ENCODE measurements at places on chromosomes 6 and 20. TPM values are rescaled to one million over a fixed set of nuclear protein-coding genes. Genes with fewer than 3 reads are reported as not detected.

PRSS35 gene
- total RNA-seq, result 38.4 TPM

OXT gene
- not detected for total RNA-seq

CST4 gene
- not detected for total RNA-seq

CALHM4 gene
- 0.30 TPM for total RNA-seq

AVP gene
- not detected for total RNA-seq

SOX18 gene
- total RNA-seq, result 2.9 TPM

ANGPT4 gene
- total RNA-seq, result 0.39 TPM

ZNF831 gene
- total RNA-seq, result 0.06 TPM

VSX1 gene
- 0.59 TPM for total RNA-seq

KHDC1 gene
- 5.0 TPM for total RNA-seq

KIFC1 gene
- 6.7 TPM for total RNA-seq

IL17F gene
- total RNA-seq, result not detected

LRRN4 gene
- total RNA-seq, result 0.28 TPM

PRL gene
- total RNA-seq, result 0.11 TPM

GSTA2 gene
- total RNA-seq, result not detected

PACSIN1 gene
- total RNA-seq, result 16.6 TPM

C6orf58 gene
- total RNA-seq, result 0.17 TPM

NHSL1 gene
- 31.1 TPM for total RNA-seq

RAB32 gene
- total RNA-seq, result 18.1 TPM

COL10A1 gene
- 0.40 TPM for total RNA-seq

PI16 gene
- 29.9 TPM for total RNA-seq

GRM1 gene
- total RNA-seq, result 12.2 TPM

EYS gene
- 4.5 TPM for total RNA-seq

MUC21 gene
- not detected for total RNA-seq

POM121L2 gene
- total RNA-seq, result not detected

STMND1 gene
- 0.59 TPM for total RNA-seq

GPR6 gene
- total RNA-seq, result 0.59 TPM

CYP21A2 gene
- total RNA-seq, result 0.30 TPM

OPRM1 gene
- total RNA-seq, result 2.8 TPM

HAO1 gene
- not detected for total RNA-seq

PSMA7 gene
- 118 TPM for total RNA-seq

NRN1 gene
- 43.9 TPM for total RNA-seq

LPA gene
- total RNA-seq, result 1.2 TPM

TGM3 gene
- total RNA-seq, result 0.39 TPM

TINAG gene
- total RNA-seq, result 0.10 TPM

PDSS2 gene
- total RNA-seq, result 14.5 TPM

LHFPL5 gene
- 0.79 TPM for total RNA-seq

BPIFB2 gene
- total RNA-seq, result not detected

TREM1 gene
- total RNA-seq, result 1.3 TPM

All from spinal cord (tissue), 10 donors.